ENCODE measurements at places on chromosomes 12 and 14.

- DNase-seq = no peak
These were observed 2.3 kb downstream of the KLRG1 start for GRCh38 chr12:8991371-8992345.

- peak; percentile 76 for DNase-seq
These were observed 5.0 kb downstream of the CELA1 start for GRCh38 chr12:51341251-51342007.

DNA sequence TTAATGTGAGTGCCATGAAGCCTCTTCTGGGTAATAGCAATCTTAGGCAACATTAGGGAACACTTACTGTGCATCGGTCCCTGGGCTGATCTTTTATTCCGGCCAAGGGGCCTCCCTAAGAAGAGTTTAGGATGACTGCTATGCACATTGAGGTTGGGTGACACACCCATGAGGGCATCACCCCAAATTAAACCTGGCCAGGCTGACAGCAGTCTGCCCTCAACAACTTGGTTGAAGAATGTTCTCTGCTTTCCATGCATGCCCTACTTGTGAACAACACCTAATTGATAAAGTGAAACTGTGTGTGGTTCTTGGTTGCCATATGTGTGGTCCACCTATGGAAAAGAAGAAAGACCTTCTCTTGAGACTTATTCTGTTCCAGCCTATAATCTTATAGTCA lies 1098.0 kb downstream of the BCL11B start:
- no peak for DNase-seq

DNA sequence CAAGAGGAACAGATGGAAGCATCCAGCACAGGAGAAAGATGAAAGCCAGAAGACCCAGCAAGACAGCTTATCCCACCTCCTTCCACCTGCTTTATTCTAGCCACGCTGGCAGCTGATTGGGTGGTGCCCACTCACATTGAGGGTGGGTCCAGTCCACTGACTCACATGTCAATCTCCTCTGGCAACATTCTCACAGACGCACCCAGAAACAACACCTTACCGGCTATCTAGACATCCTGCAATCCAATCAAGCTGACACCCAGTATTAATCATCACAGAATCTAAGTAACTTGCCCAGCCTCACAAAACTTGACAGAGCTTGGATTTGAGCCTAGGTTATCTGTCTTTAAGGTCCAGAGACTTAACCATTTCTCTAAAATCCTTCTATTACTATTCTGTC lies 208.9 kb downstream of the PAH start:
- DNase-seq = no peak

DNA sequence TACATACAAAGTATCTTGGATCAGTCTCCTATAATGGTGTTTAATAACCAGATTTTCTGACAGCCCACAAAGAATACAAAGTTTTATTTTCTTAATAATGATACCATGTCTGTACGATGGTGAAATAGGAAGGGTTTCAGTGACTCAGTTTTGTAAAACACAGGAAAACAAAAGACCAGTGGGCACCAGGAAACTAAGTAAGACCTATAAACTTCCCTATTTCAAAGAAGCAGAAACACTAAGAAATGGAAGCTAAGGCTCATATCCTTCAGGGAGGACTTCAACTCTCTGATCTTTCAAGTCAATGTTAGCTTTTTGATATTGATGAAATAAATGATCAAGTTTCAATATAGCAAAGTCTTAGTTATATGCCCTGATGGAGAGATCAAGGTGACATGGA lies 196.0 kb downstream of the DUSP6 start:
- DNase-seq = no peak

DNA sequence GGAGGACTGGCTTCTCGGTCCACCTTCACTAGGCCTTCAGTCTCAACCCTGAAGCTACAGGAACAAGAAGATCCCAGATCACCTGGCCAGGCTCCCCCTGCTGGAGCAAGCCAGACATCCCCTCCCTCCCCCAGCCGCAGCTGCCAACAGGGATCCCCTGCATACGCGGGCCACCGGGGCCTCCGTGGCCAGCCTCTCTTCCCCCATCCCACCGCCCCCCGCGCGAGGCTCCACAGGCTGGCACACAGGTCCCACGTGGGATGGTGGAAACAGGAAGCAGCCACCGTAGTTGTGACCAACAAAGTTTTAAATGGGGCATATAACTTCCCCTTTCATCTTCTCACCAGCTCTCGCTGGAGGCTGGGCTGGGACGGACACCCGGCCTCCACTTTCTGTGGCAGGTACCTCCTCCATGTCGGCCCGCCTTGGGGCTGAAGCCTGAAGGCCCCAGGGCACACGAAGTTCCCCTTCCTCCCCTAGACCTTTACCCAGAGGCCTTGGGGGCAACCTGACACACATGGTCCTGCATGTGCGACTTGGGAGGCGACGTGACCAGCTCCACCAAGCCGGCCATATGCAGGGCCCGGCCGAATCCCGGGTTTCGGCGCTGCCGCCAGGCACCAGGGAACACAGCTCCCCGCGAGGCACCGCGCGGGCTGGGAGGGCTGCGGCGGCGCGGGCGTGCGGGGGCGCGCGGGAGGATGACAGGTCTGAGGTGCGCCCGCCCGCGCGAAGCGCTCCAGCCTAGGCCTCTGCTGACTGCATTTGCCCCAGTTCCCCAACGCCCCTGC lies 44.4 kb upstream of the PNMA1 start:
- DNase-seq = peak; percentile 86

- DNase-seq = no peak
These were observed at the start of gene MGP for GRCh38 chr12:14885718-14886221. MGP (minus strand) TSS chr12:14885854; CDS start chr12:14885791, 63 bp downstream.

DNA sequence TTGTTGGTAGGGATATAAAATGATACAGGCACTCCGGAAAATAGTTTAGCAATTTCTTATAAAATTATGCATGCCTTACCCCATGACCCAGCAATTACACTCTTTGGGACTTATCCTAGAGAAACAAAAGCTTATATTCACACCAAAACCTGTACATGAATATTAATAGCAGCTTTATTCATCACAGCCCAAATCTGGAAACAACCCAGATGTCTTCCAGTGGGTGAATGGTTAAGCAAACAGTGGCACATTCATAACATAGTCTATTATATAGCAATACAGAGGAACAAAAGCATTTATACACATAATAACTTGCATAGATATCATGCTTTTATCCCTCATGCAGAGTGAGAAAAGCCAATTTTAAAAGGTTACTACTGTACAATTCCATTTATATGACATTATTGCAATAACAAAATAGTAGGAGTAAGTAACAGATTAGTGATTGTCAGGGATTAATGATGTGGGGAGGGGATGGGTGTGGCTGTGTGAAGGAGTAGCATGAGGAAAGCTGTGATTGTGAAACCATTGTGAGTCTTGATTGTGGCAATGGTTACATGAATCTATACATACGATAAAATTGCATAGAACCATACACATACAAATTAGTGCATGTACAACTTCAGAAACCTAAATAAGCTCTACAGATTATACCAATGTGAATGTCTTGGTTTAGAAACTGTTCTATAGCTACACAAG lies 363.1 kb upstream of the OR4E1 start:
- no peak for DNase-seq

DNA sequence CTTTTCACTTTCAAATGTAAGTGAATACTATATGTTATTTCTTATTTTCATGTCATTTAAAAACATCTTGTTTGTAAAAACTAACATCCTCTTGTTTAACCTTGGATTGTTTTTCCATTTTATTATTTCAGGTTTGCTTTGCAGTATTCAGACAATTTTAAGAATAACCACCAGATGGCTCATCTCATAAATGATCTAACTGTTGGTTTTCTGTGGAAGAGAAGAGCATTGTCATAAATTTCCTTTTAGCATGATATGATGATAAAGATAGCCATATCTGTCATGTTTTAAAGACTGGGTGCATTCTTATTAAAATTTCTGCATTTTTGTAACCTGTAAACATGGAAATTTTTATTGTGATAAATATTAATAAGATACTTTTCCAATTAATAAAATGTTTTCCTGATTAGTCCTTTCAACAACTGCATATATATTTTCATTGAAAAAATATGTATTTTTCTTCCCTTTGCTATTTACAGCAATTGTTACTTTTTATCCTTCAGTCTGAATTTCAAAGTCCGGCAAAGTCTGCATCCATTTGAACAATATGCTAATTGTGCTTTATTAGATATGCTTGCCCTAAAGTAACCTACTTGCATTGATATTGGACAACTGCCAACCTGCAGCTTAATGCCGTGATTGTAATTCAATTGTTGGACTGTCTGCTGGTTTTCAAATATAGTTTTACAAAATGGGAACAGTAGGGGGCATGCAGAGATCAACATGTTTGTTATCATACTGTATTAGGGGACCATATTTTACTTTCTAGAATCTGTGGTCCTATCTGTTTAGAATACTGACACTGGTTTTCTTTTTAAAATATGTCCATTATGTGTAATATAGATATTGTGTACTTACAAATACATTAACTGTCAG lies 163.4 kb downstream of the GARIN6 start:
- peak; percentile 28 for DNase-seq

DNA sequence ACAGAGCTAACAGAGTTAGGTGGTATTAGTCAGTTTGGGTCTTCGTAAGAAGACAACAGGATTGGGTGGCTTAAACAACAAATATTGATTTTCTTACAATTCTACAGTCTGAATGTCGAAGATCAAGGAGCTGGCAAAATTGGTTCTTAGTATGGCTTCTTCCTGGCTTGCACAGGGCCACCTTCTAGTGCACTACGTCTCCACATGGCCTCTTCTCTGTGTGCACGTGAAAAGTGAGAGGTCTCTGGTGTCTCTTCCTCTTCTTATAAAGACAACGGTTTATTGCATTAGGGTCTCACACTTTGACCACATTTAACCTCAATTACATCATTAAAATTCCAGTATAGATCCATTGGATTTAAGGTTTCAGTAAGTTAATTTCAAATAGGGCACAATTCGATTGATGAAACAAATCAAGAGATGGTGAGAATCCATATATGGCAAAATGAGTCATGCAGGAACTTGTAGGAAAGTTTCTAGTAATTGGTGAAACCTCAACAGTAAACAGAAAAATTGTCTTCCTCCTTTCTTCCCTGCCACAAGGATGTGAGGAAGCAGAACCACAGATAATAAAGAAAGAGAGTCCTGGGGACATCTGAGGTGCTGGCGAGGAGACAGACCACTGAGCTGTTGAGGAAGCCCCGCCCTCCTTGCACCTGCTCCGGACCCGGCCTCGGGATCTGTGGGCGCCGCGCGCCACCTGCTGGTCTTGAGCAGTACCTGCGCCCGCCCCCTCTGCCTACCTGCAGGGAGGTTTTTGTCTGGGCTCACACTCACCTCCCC lies 846.7 kb downstream of the TMEM121 start:
- peak; percentile 51 for DNase-seq

DNA sequence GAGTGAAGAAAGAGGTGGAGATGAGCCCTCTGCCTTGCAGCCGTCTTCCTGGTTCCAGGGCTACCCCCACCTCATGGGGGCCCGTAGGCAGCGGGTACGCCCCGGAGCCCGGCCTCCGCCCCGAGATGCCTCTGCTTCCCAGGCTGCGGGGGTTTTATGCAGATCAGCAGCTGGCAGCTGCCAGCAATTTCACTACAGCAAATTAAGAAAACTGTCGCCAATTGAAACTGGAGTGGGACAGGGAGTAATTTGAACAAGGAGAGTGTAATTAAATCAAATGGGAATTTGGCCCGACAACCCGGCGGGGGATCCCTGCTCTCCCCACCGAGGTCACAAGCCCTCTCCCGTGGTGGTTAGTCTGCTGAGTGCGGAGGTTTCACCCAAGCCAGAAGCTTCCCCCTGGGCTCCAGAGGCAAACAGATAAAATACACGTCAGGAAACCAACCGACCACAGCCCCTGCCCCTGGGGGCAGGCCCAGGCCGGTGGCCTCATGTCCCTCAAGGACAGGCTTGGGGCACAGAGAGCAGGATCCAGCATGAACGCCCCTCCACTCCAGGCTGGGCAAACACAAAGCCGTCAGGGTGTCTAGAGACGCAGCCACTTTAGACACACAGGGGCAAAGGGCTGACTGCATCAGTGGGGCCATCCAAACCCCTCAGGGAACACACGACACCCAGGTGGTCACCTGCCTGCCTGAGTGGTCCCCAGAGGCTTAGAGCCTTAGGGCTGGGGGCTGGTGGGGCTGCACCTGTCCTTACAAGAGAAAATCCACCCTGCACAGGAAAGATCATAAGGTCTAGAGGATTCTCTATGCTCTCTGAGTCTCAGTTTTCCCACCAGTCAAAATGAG lies 53.8 kb downstream of the TESC start:
- DNase-seq = no peak

- DNase-seq = peak; percentile 83
These were observed 48.6 kb downstream of the AP5M1 start for GRCh38 chr14:57317248-57317833.

DNA sequence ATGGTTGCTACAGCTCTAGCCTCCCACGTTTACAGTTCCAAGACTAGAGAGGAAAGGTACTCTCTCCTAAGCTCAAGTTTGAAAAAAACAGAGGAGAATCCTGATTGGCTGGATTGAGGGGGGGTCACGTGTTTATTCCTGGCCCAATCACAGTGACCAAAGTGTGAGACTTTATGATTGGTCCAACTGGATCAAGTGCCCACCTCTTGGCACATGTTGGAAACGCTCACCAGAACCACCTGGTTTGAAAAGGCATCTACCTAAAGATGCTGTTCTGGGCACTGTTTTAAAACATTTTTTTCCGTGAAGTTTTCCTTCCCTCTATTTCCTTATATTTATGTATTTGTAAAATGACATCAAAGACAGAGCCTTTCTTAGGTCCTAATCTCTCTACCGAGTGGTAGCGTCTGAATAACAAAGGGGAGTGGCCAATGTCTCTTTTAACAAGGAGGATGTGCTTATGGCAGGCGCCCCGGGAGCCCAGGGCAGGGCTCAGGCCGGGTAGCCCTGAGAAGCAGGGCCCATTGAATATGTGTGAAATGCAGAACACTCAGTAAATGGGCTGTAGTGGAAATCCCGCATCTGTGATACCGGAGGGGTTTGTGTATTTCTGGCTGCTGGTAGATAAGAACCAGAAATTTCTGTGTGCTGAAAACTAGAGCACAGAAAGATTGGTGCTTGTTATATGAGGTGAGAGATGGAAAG lies 146.2 kb downstream of the ATP23 start:
- no peak for DNase-seq

- DNase-seq = peak; percentile 57
These were observed 253.7 kb downstream of the MSRB3 start for GRCh38 chr12:65532162-65532561.

DNA sequence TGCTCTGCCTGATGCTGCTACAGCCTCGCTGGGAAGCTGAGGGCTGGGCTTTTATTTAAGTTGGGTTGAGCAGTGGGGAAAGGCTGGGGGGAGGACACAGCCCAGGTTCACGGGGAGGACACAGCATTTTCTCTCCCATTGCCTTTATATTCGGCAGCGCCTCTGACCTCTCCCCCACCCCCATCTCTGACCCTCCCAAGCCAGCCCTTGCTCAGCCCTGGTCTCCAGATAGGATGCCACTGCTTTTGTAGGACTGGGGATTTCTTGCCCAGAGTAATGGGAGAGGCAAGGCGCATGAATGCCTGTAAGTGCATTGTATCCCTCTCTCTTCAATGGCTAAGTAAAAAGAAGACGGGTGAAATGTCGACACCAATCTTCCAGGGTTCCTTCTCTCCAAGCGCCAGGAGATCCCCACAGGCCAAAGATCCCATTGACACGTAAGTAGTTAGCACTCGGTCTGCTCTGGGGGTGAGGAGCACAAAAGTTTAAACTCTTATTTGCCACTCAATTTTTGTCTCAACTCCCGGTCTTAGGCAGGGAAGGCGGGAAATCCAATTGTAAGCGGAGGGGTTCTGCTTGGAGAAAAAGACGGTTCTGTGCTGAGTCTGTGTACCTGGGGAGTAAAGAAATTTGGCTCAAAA lies 4.6 kb downstream of the HOXC4 start:
- no peak for DNase-seq

All from kidney tubule cell (primary cell).